ENCODE measurements at places on chromosomes 6 and 20.

- no peak for DNase-seq
Measured at GRCh38 chr6:8082954-8083858, 19.0 kb upstream of the BLOC1S5 start.

- no peak for DNase-seq
Measured at GRCh38 chr6:72363844-72364740, 257.8 kb upstream of the KCNQ5 start.

- no peak for DNase-seq
Measured at GRCh38 chr6:39339868-39340550, 17.5 kb upstream of the KCNK16 start.

DNA sequence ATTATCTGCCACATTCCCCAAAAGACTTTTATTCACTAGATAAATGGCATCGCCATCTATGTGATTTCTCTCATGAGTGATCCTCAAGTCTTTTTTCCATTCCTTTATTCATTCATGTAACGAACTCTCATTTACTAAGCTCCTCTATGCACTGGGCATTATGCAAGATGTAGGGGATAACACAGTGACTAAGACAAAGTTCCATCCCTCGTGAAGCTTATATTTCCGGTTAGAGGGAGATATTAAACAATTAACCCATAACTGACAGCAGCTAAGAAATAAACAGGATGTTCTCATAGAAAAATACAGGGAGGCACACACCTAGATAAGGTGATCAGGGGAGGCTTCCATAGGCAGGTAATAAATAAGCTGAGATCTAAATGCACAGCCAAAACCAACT lies 17.2 kb upstream of the PREX1 start:
- DNase-seq = no peak

GRCh38 chr6:160028487-160029275 lies 59.8 kb downstream of the IGF2R start:
- DNase-seq = no peak

- no peak for DNase-seq
Measured at GRCh38 chr6:34816635-34817301, 24.9 kb downstream of the BLTP3A start.

GRCh38 chr20:5008759-5009158 lies 7.4 kb upstream of the SLC23A2 start:
- DNase-seq = no peak

DNA sequence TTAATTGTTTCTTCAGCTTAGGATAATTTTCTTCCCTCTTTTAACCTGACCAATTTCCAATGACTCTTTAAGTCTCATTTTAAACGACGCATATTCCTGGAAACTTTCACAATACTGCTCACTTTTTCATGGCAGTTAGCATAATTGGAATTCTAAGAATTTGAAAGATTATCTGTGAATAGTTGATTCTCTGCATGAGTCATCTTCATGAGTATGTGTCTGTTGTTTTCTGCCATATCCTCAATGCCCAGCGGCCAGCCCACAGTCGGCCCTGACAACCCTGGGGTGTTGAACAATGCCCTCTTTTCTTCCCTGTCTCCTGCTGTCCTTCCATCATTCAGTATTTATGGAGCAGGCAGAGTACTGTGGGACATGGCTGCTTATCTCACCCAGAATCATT lies 554.2 kb downstream of the CDH26 start:
- DNase-seq = peak; percentile 50

DNA sequence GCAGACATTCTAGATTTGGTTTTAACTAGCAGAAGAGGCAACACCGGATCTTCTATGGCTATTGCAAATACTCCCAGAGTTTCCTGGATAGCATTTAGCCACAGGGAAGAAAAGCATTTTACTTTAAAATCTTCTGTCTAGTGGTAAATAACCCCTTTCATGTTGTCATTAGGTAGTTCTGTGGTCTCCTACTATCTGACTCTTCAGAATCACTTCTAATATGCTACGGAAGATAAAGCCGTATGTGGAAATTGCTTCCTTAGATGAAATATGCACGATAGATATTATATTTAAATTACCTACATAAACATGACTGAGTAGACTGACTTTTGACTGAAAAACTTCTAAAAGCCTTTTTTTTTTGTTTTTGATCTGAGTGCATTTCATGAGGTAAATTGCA lies 759 bp downstream of the CRISP3 start:
- no peak for DNase-seq

DNA sequence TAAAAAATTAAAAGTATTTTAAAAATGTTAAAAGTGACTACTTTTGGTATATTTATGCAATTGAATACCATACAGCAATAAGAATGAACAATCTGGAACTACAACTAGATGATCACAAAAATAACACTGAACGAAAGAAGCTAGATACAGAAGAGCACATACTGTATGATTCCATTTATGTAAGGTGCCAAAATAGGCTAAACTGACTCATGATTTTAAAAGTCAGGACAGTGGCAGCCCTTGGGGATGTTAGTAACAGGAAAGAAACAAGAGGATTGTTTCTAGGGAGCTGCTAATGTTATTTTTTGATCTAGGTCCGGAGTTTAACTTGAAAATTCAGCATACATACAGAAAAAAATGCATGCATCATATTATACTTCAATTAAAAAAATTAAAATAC lies 42.3 kb downstream of the KIF13A start:
- DNase-seq = no peak

- peak; percentile 88 for DNase-seq
Measured at GRCh38 chr6:41591859-41592502, 45.8 kb downstream of the FOXP4 start.

- no peak for DNase-seq
Measured at GRCh38 chr6:121520337-121521163, 85.1 kb downstream of the GJA1 start.

Data from ecto neural progenitor cell (in vitro differentiated cells).